ENCODE measurements at places on chromosomes 16 and 17.
A peak's percentile ranks its signal among the peaks of the same experiment; 100 is the strongest.

DNA sequence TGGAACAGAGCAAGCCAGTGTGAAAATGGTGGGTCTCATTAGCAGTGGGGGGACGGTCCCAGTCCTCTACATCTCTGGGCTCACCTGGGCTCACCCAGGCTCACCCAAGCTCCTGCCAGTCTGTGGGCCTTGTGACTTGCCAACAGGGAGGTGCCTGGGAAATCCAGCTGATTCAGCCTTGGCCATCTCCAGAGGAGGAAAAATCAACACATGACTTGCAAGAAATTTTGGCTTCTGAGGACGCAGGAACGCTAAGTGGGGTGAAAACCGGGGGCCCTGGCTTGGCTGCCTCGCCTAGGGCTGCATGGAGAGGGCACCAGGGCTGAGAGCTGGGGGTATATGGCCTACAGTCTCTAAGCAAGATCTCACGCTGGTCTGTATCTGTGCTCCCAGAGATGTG is 47.7 kb downstream of the VAC14 start:
- H3K27ac ChIP-seq: no peak overlapping the region
- no peak for DNase-seq
- peaks cover 93% of the 10 kb centered on the region for H3K4me1 ChIP-seq

GRCh38 chr17:12627781-12628451 is 37.8 kb upstream of the MYOCD start:
- H3K4me3 ChIP-seq: no peak overlapping the region
- no peak overlapping the region for H3K27ac ChIP-seq
- no peak for DNase-seq
- H3K36me3 ChIP-seq: no peaks in the 10 kb centered on the region

DNA sequence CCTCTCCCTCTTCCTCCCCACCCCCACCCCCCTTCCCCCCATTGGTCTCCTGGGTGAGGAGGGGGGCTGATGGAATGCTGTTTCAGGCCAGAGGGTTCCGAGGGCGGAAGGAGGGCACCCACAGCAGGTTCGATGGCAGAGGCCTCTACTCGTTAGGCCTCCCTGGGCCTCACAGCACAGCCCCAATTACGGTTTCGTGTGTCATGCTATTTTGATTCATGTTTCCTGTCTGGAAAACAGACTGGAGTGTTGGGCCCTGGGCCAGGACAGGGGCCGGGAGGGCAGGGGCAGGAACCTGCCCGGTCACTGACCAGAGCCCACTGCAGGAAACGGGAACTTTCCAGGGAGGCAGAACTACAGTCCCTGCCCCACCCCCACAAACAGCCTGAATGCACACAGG is 138.2 kb downstream of the C16orf95 start:
- no peak overlapping the region for H3K27ac ChIP-seq
- peaks cover 2% of the 10 kb centered on the region for H3K27me3 ChIP-seq
- DNase-seq: no peak
- H3K4me3 ChIP-seq: no peak overlapping the region

GRCh38 chr17:28216052-28216451 is 102.9 kb upstream of the TMEM97 start:
- no peaks in the 10 kb centered on the region for H3K4me1 ChIP-seq
- H3K4me3 ChIP-seq: no peak overlapping the region
- DNase-seq: no peak
- no peak overlapping the region for H3K27ac ChIP-seq
- H3K36me3 ChIP-seq: no peaks in the 10 kb centered on the region

- H3K27ac ChIP-seq: peak overlapping the region; percentile 85
- DNase-seq: no peak
- peaks cover 50% of the 10 kb centered on the region for H3K36me3 ChIP-seq
- peaks cover 80% of the 10 kb centered on the region for H3K4me1 ChIP-seq
Measured at GRCh38 chr17:75476752-75477489, 20.5 kb downstream of the TMEM94 start.

GRCh38 chr17:51869387-51869786 is 289.1 kb downstream of the CA10 start:
- DNase-seq: no peak
- H3K4me3 ChIP-seq: no peak overlapping the region

GRCh38 chr17:28344011-28344410 is 8.4 kb downstream of the TNFAIP1 start:
- no peak overlapping the region for H3K27ac ChIP-seq
- H3K4me3 ChIP-seq: no peak overlapping the region
- peaks cover 93% of the 10 kb centered on the region for H3K36me3 ChIP-seq

DNA sequence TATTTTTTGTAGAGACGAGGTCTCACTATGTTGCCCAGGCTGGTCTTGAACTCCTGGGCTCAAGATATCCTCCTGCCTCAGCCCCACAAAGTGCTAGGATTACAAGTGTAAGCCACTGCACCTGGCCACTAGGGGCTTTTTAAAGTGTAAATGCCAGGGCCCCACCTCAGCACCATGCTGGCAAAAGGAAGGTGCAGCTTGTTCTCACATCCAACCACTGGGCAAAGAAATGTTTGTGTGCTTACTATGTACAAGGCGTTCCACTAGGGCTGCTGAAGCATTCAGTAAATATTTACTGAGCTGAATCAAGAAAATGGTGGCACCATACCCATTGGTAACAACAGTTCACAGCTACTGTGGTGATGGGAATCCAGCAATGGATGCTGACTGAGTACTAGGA is 22.6 kb downstream of the COG1 start:
- peaks cover 12% of the 10 kb centered on the region for H3K36me3 ChIP-seq
- no peak overlapping the region for H3K4me3 ChIP-seq
- H3K4me1 ChIP-seq: no peaks in the 10 kb centered on the region
- H3K27me3 ChIP-seq: no peaks in the 10 kb centered on the region
- DNase-seq: no peak

GRCh38 chr17:82097184-82097918 is 685 bp downstream of the FASN start:
- peak overlapping the region; percentile 52 for H3K27ac ChIP-seq
- H3K4me1 ChIP-seq: peaks cover 49% of the 10 kb centered on the region
- H3K4me3 ChIP-seq: peak overlapping the region; percentile 57
- DNase-seq: no peak
- H3K27me3 ChIP-seq: no peaks in the 10 kb centered on the region

- DNase-seq: no peak
- no peaks in the 10 kb centered on the region for H3K27me3 ChIP-seq
- H3K4me1 ChIP-seq: peaks cover 10% of the 10 kb centered on the region
- no peak overlapping the region for H3K27ac ChIP-seq
- H3K36me3 ChIP-seq: peaks cover 70% of the 10 kb centered on the region
Measured at GRCh38 chr16:347203-347602, 5.3 kb downstream of the AXIN1 start.

- peaks cover 32% of the 10 kb centered on the region for H3K4me1 ChIP-seq
- H3K36me3 ChIP-seq: peaks cover 58% of the 10 kb centered on the region
- no peak overlapping the region for H3K27ac ChIP-seq
- H3K27me3 ChIP-seq: no peaks in the 10 kb centered on the region
- no peak overlapping the region for H3K4me3 ChIP-seq
Measured at GRCh38 chr17:47823519-47823918, 1.9 kb upstream of the OSBPL7 start.

DNA sequence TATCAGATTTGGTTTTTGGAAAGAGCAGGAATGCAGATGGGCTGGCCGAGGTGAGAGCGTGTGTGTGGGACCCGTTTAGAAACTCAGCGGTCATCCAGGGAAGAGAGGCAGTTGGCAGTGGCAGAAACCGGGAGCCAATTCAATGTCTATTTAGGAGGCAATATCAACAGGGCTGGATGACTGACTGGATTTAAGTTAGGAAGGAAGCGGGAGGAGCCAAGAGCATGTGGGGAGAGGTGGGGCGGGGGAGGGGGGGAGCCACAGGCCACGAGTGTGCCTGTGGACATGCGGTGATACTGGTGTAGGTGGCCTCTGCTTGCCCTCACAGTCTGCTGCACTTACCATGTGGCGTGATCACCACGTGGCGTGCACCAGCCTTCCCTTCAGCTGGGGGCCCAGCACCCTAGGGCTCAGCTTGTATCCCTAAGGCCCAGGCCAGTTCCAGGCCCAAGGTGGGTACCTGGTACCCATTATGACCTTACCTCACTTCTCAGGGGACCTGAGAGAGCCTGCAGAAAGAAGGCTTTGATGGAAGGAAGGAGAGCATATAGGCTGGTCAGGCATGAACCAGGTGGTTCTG is 10.8 kb upstream of the TPPP3 start:
- H3K4me1 ChIP-seq: peaks cover 45% of the 10 kb centered on the region
- H3K36me3 ChIP-seq: peaks cover 29% of the 10 kb centered on the region
- H3K4me3 ChIP-seq: no peak overlapping the region
- no peak for DNase-seq

DNA sequence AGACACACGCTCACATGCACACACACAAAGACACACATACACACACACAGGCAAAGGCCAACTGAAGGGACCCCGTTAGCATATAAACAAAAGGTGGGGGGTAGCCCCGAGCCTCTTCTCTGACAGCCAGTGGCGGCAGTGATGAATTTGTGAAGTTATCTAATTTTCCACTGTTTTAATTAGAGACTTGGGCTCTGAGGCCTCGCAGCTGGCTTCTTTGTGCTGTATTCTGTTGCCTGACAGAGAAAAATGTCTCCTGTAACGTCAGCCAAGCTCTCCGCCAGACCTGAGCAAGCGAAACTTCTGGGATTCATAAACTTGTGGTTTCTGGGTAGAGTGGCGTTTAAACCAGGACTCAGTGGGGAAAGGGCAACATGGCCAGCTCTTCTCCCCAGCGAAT is 113.9 kb upstream of the FOXF1 start:
- peaks cover 14% of the 10 kb centered on the region for H3K4me1 ChIP-seq
- H3K27ac ChIP-seq: no peak overlapping the region
- no peaks in the 10 kb centered on the region for H3K27me3 ChIP-seq
- H3K4me3 ChIP-seq: no peak overlapping the region

DNA sequence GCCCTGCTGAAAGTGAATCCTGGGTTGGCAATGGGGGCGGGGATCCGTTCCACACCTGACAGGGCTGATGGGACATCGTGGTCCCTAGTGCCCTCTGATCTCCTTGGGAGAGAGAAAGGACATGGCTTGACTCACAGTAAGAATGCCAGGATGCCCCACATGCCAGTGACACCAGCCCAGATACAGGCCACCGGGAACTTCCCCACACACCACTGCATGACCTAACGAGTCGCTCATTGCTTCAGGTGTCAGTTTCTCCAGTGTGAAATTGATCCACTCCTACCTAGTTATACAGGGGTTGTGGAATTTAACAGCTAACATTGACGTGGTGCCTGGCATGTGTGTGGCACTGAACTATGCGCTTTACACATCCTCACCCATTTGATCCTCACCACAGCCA is 7.5 kb downstream of the CD300LG start:
- no peaks in the 10 kb centered on the region for H3K36me3 ChIP-seq
- peaks cover 2% of the 10 kb centered on the region for H3K27me3 ChIP-seq
- no peak for DNase-seq
- no peak overlapping the region for H3K4me3 ChIP-seq

DNA sequence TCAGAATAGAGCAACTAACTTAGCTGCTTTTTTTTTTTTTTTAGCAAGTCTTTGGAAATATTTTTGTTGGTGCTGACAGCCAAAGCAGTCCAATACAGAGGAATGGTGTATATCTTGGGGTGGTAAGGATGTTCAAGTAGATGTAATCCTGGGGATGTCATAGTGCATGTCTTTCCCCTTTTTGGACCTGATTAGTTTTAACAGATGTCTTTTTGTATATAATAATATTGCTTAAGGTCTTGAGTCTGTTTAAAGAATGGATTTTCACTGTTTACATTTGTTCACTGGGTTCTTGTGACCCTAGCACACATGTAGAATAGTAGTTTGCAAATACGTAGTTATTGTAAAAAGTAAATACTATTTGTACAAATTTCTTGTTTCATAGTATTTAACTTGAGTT is 7.9 kb downstream of the TAF15 start:
- H3K27ac ChIP-seq: no peak overlapping the region
- H3K4me1 ChIP-seq: peaks cover 3% of the 10 kb centered on the region
- DNase-seq: no peak
- no peak overlapping the region for H3K4me3 ChIP-seq

DNA sequence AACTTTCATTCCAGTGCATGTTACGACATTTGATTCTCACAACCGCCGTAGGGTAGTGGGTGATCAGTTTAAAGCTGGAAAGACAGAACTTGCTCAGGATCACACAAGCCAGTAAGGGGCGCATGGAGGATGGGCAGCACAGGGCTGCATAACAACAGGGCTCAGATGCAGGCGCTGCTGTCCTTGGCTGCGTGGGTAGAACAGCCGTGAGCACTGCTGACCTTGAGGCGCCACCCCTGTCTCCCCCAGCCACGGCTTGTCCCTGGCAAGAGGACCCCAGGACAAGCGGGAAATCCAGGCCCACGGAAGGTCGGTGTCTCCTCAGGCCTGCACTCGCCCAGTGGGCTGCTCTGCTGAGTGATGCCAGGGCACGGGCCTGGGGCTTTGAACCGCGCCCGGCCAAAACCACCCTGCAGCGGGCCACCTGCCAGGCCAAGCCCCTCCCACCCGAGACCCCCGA is 84.7 kb downstream of the LMF1 start:
- DNase-seq: no peak
- H3K4me3 ChIP-seq: peak overlapping the region; percentile 9
- peaks cover 60% of the 10 kb centered on the region for H3K36me3 ChIP-seq
- H3K27ac ChIP-seq: peak overlapping the region; percentile 88

- DNase-seq: no peak
- no peak within 1 kb of the TSS for H3K4me3 ChIP-seq
- no peaks in the 10 kb centered on the region for H3K27me3 ChIP-seq
- no peaks in the 10 kb centered on the region for H3K4me1 ChIP-seq
- H3K36me3 ChIP-seq: peaks cover 24% of the 10 kb centered on the region
Measured at GRCh38 chr17:5234645-5235576, at the start of gene SCIMP. SCIMP (minus strand) TSS chr17:5234860; CDS start chr17:5234755, 105 bp downstream.

- H3K27ac ChIP-seq: no peak overlapping the region
- H3K36me3 ChIP-seq: peaks cover 2% of the 10 kb centered on the region
- no peaks in the 10 kb centered on the region for H3K27me3 ChIP-seq
- no peak for DNase-seq
Measured at GRCh38 chr16:70649300-70649699, 2.9 kb downstream of the IL34 start.

- no peak overlapping the region for H3K4me3 ChIP-seq
- no peak overlapping the region for H3K27ac ChIP-seq
- DNase-seq: no peak
- H3K4me1 ChIP-seq: no peaks in the 10 kb centered on the region
Measured at GRCh38 chr16:74315059-74315458, 18.4 kb downstream of the PSMD7 start.

DNA sequence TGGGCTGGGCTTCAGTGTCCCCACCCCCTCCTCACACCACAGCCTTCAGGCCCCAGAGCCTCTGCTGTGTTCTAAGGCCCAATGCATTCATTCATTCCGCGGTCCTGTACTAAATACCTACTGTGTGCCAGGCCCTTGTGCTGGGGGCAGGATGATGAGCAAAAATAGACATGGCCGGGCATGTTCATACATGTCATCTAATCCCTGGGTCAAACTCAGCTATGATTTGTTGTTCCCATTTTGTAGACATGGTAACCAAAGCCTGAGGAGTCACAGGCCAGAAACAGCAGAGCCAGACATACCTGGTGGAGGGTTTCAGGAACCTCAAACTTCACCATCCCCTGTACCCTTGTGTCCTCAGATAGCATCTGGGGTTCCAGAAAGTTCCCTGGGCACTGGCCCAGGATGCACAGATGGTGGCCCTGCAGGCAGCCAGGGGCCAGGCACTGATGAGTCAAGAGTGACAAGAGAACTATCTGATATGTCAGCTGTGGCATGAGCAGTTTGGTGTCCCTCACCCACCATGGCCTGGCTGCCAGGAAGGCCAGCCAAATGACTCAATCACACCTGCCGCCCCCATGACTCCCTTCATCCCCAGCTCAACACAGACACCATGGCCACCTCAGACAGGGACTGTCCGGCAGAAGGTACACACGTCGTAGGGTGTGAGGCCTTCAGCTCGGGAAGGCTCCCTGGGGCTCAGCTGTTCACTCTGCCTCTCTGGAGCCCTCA is 2.7 kb upstream of the RRAD start:
- peaks cover 29% of the 10 kb centered on the region for H3K27me3 ChIP-seq
- peaks cover 21% of the 10 kb centered on the region for H3K36me3 ChIP-seq
- H3K4me3 ChIP-seq: no peak overlapping the region
- H3K4me1 ChIP-seq: peaks cover 46% of the 10 kb centered on the region

GRCh38 chr16:72172105-72173034 is at the start of gene PMFBP1:
PMFBP1 (minus strand) TSS chr16:72172155; CDS start chr16:72171208, 947 bp downstream.
- H3K36me3 ChIP-seq: no peaks in the 10 kb centered on the region
- no peaks in the 10 kb centered on the region for H3K4me1 ChIP-seq
- H3K4me3 ChIP-seq: no peak within 1 kb of the TSS
- no peaks in the 10 kb centered on the region for H3K27me3 ChIP-seq
